ENCODE measurements at places on chromosomes 3 and 15. TPM values are rescaled to one million over a fixed set of nuclear protein-coding genes. Genes with fewer than 3 reads are reported as not detected.

- DNase-seq: no peak
Measured at GRCh38 chr15:70597056-70597603, 166.2 kb downstream of the UACA start.

- DNase-seq: no peak
Measured at GRCh38 chr15:56964182-56964581, 45.7 kb downstream of the TCF12 start.

GRCh38 chr3:13011573-13012220 is 61.5 kb downstream of the IQSEC1 start:
- no peak for DNase-seq

DNA sequence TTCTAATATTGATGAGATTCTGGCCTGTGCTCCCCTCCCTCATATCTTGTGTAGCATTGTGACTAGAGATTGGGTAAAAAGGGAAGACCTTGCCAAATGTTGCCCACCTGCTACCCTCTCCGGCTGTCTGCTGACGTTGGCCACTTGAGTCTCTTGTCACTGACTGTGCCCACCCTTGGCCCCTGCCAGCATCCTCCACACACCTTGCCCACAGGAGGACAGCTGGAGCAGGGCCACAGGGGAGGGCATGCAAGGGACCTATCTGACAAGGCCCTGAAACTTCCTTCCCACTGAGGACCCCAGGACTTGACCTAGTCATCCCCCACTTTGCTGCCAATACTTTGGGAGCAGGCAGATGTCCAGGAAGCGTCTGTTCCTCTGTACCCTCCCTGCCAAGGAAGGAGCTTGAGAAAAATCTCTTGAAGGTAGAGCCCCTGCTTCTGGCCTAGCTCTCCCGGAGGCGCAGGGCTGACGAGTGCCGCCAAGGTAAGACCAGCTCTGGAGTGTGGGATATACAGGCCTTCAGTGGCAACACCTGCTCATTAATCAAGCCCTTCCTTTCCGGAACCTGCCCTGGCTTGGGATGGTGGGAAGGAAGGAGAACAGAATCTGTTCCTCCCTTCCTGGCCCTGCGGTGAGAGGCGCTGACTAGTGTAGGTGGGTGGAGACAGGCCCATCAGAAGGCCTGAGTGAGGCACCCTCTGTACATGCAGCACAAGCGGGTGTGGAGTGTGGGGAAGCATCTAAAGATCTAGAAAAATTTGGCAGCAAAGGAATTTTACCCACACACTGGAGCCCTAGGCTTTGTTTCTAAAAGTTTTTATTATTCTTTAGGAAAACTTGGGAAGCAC is 4.9 kb upstream of the PAK6 start:
- DNase-seq: no peak

GRCh38 chr3:45994419-45995235 is 997 bp downstream of the FYCO1 start:
- no peak for DNase-seq

DNA sequence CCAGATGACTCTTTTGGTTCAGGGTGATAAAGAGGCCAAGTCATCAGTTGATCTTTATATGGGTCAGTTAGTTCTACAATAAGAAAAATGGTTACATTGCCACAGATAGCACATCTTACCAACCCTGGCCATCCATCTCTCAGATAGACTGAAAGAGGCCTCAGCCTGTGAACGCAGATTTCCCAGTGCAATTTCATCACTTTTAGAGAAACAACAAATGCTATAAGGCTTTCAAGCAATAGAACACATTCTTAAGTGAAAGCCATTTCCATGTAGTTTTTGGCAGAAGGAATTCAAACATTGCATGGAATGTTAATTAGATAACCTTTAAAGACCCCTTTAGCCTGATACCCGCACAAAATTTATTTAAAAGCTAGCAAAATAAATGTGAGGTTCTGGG is 200.6 kb upstream of the ZBTB20 start:
- DNase-seq: no peak

- no peak for DNase-seq
Measured at GRCh38 chr15:90911906-90912769, 9.0 kb downstream of the MAN2A2 start.

- DNase-seq: no peak
Measured at GRCh38 chr3:69986419-69986818, 13.1 kb upstream of the SAMMSON start.

GRCh38 chr3:197001972-197002700 is 27.5 kb downstream of the MELTF start:
- DNase-seq: peak; percentile 21

DLEC1 gene
- total RNA-seq: 0.08 TPM

CHRD gene
- total RNA-seq: 6.5 TPM

CORO2B gene
- 5.0 TPM for total RNA-seq

FRMD5 gene
- 62.4 TPM for total RNA-seq

EBLN2 gene
- 0.99 TPM for total RNA-seq

CCDC39 gene
- not detected for total RNA-seq

SLC28A1 gene
- total RNA-seq: 0.91 TPM

MASP1 gene
- total RNA-seq: 214 TPM

Measured in left ventricle myocardium inferior (tissue), 1 donor.